ENCODE measurements at places on chromosomes 5 and 9.

DNA sequence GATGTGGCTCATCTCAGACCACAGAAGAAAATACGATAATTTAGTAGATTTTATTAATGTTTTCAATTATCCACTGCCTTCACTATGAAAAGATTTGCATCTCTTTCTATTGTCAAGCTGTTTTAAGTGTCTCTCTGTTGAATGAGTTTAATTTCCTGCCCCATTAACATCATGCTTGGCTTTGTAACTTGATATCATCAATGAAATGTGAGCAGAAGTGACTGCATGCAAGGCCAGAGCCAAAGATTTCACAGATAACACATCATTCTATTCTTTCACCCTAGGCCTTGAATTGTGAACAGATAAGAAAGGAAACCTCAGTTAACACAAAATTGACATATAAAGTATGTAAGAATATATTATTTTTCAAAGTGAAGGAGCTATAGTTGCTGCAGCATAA is 986.4 kb upstream of the CDH18 start:
- DNase-seq, result no peak

DNA sequence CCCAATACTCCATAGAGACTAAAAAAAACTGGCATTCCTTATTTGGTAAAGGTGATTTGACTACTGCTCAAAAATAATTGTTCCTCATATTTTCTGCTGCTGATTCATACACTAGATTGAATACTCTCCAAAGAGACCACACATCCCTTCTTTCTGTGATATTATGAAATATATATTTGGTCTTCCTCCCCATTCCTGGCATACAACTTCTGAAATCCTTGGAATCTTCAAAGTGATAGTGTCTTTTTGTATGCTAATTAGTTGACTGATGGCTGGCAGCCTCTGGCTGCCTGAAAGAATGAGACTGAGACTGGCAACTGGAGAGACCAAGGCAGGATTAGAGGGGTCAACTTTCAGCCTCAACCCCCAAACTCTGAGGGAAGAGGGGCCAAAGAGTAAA is 348.0 kb upstream of the RFX3 start:
- no peak for DNase-seq

- DNase-seq, result no peak
These were observed 193.2 kb downstream of the OLFM1 start for GRCh38 chr9:135280666-135281065.

- no peak for DNase-seq
These were observed 210.8 kb downstream of the TSSK1B start for GRCh38 chr5:113223831-113224604.

All from trophoblast cell (in vitro differentiated cells and primary cell).